Brain microvascular endothelial cell (primary cell): ENCODE measurements at places on chromosomes 5 and 9.

- no peak for DNase-seq
These were observed 3.6 kb upstream of the CTXN3 start for GRCh38 chr5:127645300-127645726.

- peak; percentile 36 for DNase-seq
These were observed 365.4 kb downstream of the ARL15 start for GRCh38 chr5:53944981-53945380.

GRCh38 chr9:107989099-107989498 is 499.5 kb upstream of the KLF4 start:
- no peak for DNase-seq

GRCh38 chr5:24492229-24492628 is 152.5 kb downstream of the CDH10 start:
- no peak for DNase-seq

DNA sequence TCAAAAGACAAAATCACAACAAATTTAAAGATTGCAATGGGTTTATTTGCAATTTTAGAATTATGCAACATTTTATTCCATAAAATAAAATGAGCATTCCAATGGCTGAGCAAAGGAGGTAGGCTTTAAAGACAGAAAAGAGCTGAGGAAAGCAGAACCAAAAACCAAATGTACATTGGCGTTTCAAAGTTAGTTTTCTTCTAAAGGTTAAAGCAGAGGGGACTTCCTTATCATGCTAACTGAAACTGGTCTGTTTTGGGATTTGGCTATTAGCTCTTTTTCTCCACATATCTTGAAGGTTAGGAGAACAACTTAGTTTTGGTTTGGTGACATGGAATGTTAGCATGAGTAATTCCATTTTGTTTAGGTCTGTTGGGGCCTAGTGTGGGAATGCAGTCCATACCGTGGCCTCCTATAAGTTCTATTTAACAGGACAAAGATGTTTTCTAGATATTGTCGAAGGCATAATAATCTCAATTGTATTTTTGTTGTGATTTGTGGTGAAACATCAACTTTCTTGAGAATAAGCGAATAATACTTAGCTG is 20.3 kb downstream of the DCP2 start:
- DNase-seq, result no peak

- DNase-seq, result no peak
These were observed 85.5 kb upstream of the MARCHF11 start for GRCh38 chr5:16265141-16265540.

- no peak for DNase-seq
These were observed 121.9 kb upstream of the GRHPR start for GRCh38 chr9:37300620-37301019.

GRCh38 chr5:150206098-150206778 is 16.4 kb downstream of the SLC6A7 start:
- no peak for DNase-seq

DNA sequence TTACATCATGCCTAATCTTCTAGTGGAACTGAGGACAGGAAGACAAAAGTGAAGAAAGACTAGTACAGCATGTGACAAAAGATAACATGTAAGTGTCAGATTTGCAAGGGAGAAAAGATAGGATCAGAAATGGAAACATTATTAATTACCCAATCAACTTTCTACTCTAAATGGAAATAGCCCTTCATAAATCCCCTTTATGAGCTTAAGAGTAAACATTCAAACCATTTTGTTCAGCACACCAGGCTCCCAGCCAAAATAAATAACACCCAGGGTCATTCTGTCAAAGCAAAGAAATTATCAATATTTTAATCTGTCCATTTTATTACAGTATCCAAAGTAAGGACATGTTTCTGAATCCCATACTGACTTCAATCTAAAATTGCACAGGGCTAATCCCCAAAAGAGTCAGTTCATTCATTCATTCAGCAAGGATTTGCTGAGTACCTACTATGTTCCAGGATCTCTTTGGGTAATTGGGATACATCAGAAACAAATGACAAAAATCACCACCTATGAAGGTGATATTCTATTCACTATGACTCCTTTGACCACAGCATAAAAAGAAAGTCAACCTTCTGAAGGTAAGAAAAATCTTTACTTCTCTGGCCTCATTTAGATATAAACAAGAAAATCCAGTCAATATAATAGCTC is 5.3 kb downstream of the PRELID2 start:
- no peak for DNase-seq

DNA sequence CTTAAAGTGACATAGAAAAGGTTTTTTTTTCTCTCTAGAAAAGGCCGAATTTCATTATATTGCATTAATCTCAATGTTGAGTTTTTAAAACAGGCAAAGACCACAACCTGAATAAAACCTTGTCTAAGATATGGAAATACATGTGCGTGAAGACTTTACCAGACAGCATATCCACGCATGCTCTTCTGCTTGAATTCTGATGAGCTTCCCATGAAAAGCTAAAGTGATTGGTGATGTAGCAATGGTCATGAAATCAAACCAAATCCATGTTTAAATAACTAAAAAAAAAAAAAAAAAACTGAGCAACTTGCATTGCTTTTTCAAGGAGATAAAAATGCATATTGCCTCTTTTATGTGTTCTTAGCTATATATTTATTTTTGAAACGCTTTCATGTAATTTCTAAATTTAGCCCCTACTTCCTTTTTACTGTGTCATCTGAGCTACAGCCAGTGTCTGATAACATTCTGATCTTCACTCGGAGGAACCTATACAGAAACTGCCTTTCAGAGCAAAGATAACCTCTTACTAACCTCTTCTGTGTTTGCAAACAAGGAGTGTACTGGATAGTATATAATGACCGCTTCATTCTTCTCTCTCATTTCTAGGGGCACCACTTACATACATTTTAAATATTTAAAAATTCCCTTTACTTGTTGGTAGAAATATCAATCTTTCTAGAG is 179.1 kb upstream of the GNA14 start:
- DNase-seq, result no peak

DNA sequence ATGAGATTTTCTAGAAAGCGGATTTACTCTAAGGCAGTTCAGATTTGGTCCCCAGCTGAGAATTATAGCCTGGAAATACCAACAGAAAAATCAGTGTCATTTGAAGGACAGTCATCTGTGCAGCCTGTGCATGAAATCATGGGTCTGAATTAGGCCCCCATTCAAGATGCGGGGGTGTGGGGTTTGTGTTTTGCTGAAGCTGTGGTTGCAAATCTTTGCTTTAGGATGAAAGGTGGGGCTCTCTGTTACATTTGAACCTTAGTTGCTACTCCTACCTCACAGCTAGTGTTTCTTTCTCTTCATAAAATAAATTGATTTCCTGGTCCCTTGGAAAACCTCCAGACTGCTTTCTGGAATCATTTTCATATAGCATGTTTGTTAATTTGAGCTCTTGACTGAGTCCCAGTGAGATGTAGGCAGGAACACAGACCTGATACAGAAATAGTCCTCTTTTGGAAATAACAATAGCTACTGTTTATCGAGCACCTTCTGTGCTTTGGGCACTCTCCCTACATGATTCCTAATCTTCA is 4.8 kb upstream of the ABL1 start:
- no peak for DNase-seq

DNA sequence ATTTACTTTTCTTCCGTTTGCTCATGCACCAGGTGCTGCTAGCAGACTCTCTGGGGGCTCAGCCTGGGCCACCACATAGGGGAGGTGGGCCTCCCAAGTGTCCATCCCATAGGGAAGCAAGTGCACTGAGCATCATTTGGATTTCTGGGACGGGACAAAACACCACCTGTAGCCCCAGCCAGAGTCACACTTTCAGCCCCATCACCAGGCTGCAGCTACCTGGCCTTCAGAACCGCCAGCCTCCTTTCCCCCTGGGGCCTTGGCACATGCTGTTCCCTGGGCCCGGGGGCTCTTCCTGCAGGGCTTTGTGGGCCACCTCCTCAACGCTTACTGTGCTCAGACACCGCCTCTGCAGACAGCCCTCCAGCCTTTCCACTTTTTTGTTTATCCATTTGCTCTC is 19.6 kb upstream of the SUSD3 start:
- DNase-seq, result no peak

GRCh38 chr5:159893040-159893695 is 23.1 kb upstream of the ADRA1B start:
- no peak for DNase-seq

- DNase-seq, result no peak
These were observed 51.2 kb upstream of the CTSL start for GRCh38 chr9:87674565-87675299.

DNA sequence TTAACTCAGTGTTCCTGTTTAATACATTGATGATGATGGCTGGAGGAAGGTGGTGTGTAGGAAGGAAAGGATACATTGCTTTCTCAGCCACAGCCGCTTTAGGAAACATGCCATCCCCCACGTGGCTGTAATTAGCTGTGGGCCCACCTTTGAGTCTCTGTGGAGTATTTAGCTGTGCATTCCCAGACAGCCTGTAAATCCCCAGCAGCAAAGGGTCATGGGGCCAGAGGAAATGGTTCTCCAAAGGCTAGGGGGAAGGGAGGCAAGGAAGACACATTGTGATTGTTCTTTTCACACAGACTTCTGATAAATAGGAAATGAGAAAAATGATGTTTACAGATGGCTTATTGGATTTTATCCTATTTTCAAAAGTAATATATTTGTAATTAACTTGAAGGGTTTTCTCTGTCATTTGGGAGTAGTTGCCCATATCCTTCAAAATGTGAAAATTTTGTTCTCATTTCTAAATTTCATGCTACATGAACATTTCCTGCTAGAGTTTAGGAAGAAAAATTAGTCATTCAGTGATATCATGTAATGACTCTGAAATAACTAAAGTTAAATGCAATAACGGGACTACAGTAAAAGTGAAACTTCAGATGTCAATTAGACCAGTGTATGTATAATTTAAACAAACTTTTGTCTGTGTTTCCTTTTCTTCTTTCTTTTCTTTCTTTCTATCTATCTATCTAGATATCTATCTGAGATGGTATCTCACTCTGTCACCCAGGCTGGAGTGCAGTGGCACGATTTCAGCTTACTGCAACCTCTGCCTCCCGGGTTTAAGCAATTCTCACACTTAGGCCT is 24.3 kb upstream of the F2R start:
- DNase-seq, result peak; percentile 64
